Inflammatory macrophage treated with lipopolysaccharide for 1 hour (primary cell): ENCODE measurements at places on chromosomes 11 and 22.

GRCh38 chr11:92707173-92707619 lies 262.3 kb upstream of the MTNR1B start:
- no peak for DNase-seq

- no peak for DNase-seq
These were observed 18.4 kb upstream of the TMEM191C start for GRCh38 chr22:21448627-21449416.

DNA sequence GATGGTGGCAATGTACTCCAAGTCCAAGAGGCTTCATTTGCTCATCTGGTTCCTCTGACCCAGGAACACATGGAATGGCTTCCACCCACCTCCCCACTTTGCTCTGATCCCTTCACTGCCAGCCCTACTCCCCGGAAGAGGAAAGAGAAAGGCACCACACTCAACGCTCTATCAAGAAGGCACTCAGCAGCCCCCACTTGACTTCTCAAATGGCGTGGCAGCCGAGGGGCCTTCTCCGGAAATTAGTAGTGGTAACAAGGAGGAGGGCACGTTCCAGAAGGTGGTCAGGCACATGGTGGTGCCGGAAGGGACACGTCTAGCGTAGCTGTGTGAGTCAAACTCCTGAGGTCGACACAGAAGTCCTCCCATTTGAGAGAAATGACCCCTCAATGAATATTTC lies 36.5 kb upstream of the CYP2D6 start:
- no peak for DNase-seq

GRCh38 chr11:102552447-102553194 lies 22.1 kb upstream of the MMP7 start:
- DNase-seq = no peak

DNA sequence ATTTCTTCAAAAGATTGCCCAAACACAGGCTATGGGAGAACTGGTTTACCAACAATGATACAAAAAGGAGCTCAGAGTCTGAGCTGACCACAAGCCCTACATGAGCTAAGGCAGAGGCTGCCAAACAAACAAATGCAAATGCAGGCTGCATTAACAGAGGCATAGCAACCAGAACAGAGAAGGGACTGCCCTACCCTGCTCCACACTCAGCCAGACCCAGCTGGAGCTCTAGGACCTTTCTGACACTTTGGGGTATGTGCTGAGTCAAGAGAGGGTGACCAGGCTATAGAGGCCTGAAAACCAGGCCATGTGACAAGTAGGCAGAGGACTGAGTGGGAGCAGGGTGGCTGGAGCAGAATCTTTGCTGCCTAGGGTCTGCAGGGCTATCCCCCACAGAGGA lies 17.8 kb upstream of the P2RY2 start:
- peak; percentile 72 for DNase-seq

DNA sequence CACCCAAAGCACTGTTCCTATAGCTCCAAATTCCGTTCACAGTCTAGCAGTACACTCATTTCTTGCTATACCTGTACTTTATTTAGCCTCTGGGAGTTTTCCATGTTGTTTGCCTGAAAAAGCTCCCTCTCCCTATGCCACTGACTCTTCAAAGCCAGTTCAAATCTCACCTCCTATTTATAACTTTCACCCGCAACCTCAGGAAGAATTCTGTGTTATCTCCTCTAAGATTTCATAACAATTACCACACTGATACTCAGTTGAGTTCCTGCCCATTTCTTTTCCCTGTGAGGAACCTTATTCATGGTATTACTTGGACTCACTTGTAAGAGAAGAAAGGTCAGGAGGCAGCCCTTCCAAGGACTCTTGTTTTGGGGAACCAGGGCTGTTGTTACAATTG lies 25.2 kb downstream of the GDPD4 start:
- no peak for DNase-seq

DNA sequence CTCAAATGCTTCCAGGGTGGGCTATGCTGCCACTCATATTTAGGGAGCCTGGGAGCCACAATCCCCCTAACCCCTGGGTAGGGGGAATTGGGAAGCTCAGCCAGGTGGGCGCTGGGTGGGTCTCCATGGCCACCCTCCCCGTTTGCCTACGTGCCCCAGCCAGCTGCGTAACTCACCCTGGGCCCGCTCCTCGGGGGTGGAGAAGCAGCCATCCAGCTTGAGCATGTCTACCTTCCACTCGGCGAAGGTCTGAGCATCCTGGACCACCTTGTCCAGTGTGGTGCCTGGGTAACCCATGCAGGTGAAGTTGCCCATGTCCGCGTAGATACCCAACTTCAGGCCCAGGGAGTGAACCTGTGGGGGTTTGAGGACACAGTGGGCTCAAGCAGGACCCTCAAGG lies 3.7 kb downstream of the NAGA start:
- no peak for DNase-seq
